Lower leg skin (tissue), 4 donors: ENCODE measurements at places on chromosomes 11 and 22. TPM values are rescaled to one million over a fixed set of nuclear protein-coding genes. Genes with fewer than 3 reads are reported as not detected.

Gene ALDH3B1
- 6.2 TPM for total RNA-seq

GRCh38 chr11:115705200-115705599, 201.0 kb upstream of the CADM1 start:
- no peak for DNase-seq

DNA sequence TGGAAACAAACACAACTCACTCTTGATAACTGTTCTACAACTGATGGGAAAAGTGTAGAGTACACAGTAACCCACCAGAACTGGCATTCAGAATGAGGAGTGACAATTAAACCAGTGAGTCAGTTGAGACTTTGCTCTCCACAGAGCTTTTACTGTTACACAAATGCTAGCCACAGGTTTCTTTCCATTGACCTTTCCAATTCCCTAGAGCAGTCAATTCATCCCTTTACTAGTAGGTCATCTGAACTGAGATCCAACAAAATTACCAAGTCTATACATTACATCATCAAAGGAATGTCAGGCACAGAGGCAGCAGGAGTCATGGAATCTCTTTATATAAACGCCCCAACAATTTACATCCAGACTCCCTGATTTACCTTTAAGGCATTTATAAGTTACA, 65.9 kb downstream of the PHF21A start:
- no peak for DNase-seq

DNA sequence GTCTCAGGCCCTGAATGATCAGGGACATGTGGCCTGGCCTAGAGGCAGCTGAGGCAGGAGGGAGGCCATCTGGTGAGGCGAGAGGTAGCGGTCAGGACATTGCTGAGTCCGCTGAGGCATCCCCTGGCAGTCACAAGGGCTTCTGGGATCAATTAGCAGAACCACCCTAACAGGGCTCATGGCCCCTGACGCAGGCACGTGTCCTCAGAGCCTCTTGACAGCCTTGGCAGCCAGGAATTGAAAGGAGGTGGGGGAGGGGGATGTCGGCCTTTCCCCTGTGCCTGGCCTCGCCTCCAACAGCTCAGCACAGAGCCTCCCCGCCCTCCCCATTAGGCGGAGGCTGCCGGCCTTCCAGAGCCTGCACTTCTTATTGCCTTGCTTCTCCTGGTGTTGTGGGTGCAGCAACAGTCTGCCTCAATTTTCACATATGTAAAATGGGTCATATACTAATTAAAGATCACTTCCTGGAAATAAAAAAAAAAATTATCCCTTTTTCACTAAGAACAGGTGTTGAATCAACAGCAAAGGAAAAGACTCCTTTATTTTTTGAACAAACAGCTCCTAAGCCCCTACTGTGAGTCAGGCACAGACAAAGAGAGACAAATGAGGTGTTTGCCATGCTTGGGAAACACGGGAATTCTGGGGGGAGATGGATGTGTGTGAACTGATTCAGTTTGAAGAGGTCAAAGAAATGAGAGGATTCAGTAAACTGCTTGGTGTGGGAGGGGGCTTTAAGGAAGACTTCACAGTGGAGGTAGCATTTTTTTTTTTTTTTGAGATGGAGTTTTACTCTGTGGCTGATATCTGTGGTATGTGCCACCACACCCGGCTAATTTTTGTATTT, 55.3 kb downstream of the NFAM1 start:
- DNase-seq, result peak; percentile 90

DNA sequence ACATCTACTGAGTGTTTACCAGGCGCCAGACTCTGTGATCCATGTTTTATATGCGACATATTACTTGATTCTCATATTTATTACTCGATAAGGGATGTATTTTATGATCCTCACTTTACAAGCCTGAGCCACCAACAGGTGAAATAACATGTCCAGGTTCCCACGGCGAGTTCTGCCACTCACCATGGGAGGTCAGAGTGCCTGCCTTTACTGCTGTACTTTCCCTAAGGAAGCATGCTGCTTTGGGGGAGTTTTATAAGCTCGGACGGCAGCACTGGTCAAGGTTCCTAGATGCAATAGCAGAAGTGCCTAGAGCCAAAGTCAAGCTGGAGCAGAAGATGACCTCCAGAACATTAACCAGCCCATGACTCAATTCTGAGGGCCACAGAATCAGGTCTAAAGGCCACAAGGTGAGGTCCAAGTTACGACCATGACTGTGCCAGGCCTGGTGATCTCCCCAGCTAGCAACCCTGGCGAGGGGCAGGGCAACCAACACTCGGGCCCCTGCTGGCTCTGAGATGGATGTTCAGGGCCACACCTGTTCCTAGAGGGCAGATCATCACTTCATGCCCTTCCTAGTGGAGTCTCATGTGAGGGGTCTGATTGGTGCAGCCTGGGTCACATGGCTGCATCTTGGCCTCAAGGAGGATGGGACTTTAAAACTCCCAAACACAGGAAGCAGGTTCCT, 14.2 kb downstream of the IFT27 start:
- no peak for DNase-seq
